GM20000 (cell line): ENCODE measurements at places on chromosomes 2 and 18.

GRCh38 chr2:216402751-216403150 lies 9.5 kb upstream of the SMARCAL1 start:
- DNase-seq: no peak

GRCh38 chr18:78457731-78458130 lies 521.9 kb upstream of the SALL3 start:
- DNase-seq: no peak

DNA sequence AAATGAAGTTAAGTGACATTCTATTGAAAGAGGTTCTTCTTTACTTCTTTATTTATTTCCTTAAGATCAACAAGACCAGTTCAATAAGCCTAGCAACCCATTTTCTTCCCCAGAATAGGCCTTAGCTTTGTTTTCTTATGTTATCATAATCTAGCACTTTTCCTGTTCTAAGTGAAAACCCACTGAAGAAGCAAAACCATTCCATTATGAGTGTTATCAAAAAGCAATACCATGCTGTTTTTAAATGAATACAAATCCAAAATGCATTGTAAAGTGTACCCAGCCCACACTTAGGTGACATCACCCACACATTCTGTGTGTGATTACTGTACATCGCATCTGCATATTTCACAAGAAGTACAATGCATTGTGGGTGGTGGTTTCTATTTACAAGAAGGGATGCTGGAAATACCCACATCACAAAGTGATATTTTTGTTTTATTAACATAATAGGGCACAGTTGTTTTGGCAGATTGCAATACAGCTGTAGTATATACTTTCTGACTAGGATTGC lies 679.5 kb downstream of the KCNJ3 start:
- DNase-seq: no peak

GRCh38 chr18:65411061-65411460 lies 339.8 kb upstream of the CDH7 start:
- no peak for DNase-seq

DNA sequence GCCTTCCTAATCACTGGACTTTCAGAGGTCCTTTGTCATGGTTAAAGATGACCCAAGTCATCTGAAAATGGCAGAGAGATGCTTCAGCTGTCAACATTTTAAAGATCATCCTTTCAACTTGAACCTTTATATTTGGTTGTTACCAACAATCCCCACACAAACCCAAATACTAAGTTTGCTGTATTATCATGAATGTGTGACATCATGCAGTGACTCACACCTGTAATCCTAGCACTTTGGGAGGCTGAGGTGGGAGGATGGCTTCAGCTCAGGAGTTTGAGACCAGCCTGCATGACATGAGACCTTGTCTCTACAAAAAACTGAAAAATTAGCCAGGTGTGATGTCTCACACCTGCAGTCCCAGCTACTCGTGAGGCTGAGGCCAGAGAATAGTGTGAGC lies 55.2 kb upstream of the NRP2 start:
- no peak for DNase-seq

DNA sequence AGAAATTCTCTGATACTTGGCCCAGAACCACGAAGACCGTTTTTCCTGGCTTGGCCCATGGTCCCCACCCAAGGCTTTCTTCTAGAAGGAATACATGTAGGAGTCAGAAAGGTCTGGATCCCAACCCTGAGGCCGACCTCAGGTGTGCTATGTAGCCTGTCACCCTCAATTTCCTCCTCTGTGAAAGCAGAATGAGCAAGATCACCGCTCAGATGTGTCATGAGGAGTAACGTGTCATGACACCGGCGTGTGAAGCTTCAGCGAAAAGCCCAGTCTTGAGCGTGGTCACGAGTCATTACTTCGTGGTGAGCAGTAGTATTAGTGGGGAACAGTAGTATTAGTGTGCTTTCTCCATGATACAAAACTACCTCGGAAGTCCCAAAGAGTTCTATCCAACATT lies 103.4 kb downstream of the ALPK2 start:
- DNase-seq: no peak

DNA sequence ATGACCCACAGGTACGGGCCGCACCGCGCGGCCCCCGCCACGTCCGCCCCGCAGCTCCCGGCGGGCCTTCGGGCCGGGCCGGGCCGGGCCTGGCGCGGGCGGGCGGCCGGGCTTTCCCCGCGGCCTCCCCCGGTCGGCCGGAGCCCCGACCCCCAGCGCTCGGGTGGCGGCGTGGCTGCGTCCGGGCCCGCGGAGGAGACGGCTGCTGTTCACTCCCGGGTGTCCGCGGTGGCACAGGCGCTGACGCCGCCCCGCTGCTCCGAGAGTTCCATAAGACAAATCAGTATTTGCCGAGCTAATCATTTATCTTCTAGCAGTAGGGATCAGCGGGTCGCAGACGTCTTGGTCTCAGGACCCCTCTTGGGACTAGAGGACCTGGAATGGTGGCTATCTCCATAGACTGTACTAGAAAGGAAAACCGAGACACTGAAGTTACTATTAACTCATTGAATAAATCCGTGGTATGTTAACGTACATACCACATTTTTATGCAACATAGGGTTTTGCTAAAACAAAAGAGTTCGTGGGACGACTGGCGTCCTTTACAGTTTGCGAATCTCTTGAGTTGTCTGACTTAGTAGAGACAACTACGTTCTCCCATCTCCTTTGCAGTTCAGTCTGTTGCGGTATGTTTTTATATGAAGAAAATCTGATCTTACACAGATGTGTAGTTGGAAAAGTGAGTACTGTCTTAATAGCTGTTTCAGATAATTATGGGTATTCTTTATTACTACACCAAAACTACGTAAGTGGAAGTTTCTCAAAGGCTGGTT lies 500 bp downstream of the LIMS1 start:
- no peak for DNase-seq

DNA sequence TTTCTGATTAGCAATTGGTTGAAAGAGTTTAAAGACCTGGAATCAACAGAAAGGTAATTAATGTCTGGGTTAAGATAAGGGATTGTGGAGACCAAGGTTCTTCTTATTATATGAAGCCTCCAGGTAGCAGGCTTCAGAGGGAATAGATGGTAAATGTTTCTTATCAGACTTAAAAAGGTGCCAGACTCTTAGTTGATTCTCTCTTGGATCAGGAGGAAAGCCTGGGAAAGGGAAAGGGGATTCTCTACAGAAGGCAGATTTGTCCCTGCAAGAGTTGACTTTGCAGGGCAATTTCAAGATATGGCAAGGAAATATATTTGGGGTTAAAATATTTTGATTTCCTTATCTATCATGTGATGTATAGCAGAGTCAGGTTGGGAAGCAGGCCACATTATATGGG lies 153.1 kb upstream of the ARL4C start:
- no peak for DNase-seq

- DNase-seq: no peak
These were observed 311.1 kb downstream of the NR4A2 start for GRCh38 chr2:156021146-156022040.

DNA sequence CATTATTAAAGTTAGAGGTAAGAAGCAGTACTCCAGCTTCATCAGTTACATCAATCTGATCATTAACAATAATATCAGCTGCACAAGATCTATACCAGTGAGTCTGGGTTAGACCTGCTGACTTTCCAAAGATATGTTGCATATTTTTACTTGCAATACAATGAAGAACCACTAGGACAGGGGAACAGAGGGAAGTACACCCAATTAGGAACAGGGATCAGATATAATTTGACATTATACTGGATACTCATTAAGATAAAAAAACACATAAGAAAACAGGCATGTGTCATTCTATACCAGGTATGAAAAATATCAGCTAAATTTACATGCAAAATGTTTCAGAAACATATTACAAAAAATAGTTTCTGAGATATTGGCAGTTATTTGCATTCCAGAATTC lies 995.1 kb upstream of the DDX18 start:
- no peak for DNase-seq

GRCh38 chr2:95297639-95298395 lies 670 bp downstream of the KCNIP3 start:
- no peak for DNase-seq

- DNase-seq: no peak
These were observed 145.0 kb downstream of the ZNF407 start for GRCh38 chr18:74742573-74743243.

DNA sequence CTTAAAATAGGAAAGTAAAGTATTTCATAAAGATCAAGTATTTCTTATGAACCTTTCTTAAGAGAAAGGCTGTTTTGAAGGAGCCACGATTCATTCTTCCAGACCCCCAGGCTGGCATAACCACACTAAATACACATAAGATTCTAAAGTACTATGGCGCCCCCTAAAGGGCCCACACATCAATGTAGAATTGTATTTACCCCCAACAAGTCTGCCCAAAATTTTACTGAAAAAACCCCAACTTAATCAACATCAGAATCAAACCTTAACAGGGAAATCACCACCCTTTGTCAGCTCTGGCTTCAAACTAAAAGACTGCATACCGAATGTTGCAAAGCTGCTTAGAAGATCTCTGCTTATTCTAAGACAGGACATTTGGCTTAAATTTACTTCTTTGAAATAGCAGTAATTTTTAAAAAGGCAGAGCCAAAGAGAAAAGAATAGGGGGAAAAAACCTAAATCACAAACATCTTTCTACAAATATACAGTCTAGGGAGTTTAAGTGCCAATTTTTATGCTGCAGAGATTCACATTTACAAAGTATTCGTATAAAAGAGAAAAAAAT lies 20.4 kb upstream of the BCL2 start:
- DNase-seq: no peak

- no peak for DNase-seq
These were observed 66.1 kb downstream of the TMEFF2 start for GRCh38 chr2:192128655-192129054.

GRCh38 chr2:174807931-174808330 lies 43.7 kb upstream of the CHRNA1 start:
- no peak for DNase-seq

GRCh38 chr2:150520033-150520432 lies 32.6 kb upstream of the RND3 start:
- DNase-seq: no peak
